ENCODE measurements at places on chromosomes 5 and 9. TPM values are rescaled to one million over a fixed set of nuclear protein-coding genes. Genes with fewer than 3 reads are reported as not detected.

DNA sequence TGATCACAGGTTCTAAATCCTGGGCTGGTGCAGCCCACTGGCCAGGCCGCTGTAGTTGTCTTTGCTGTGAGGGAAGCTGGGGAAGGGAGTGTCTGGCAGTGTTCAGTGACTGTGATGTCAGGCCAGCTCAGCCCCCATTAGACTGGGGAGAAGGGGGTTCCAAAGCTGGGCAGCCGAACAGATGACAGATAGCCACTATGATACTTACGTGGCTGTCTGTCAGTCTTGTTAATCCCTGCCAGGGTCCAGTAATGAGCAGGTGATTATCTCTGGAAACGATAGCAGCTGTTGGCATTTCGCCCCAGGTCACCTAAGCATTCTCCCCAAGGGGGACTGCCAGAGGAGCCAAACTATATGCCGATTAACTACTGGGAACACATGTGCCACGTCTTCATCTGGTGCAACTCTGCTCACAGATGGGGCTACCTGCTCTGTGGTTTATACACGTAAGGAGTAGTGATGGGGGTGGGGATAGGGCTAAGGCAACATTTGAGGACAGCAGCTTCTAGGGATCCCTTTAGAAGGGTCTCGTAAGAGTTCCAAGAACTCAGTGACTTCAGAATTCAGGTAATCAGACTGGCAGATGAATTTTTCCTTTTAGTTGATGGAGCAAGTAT lies 396.3 kb downstream of the KDM4C start:
- DNase-seq, result no peak

DNA sequence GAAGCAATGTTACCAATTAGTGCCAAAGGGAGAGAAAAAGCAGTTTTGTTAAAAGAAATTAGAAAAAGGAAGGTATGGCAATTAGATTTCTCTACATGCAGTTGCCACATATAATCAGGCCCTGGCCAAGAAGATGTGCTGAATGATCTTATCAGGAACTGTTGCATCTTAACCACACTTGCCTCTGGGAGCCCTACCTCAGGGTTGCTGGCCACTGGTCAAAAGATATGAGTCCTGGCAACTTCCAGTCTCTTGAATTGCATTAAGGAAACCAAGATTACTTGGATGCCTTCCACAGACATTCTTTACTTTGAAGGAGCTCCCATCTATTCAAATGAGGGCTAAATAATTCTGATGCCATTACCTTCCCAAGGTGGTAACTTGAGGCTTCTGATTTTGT lies 60.4 kb downstream of the TNC start:
- no peak for DNase-seq

PHF24 gene
- 1.6 TPM for polyA plus RNA-seq

- no peak for DNase-seq
These were observed 467.7 kb upstream of the ACO1 start for GRCh38 chr9:31916591-31917241.

GHR gene
- 10.5 TPM for polyA plus RNA-seq

DNA sequence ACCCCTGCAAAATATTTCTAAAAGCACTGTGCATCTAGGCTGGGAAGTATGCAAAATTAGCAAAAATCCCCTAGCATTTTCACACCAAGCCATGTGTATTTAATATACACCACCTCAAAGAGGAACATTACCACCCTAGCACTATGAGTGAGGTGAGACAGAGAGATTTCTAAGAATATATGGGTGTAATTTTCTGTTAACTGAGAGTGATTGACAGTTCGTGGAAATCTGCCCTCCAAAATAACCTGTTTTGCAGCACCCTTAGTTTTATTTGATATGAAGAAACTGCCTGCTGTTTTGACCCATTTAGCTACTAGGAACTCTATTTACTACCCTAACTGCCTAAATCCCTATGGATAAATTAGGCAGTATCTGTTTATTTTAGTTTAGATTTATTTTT lies 64.2 kb upstream of the CDKN2B start:
- DNase-seq, result no peak
